ENCODE measurements at places on chromosomes 7 and 10. TPM values are rescaled to one million over a fixed set of nuclear protein-coding genes. Genes with fewer than 3 reads are reported as not detected.

MAT1A gene
- total RNA-seq, result not detected

- DNase-seq, result no peak
Observed at GRCh38 chr7:47332681-47333553, 249.0 kb downstream of the TNS3 start.

DNA sequence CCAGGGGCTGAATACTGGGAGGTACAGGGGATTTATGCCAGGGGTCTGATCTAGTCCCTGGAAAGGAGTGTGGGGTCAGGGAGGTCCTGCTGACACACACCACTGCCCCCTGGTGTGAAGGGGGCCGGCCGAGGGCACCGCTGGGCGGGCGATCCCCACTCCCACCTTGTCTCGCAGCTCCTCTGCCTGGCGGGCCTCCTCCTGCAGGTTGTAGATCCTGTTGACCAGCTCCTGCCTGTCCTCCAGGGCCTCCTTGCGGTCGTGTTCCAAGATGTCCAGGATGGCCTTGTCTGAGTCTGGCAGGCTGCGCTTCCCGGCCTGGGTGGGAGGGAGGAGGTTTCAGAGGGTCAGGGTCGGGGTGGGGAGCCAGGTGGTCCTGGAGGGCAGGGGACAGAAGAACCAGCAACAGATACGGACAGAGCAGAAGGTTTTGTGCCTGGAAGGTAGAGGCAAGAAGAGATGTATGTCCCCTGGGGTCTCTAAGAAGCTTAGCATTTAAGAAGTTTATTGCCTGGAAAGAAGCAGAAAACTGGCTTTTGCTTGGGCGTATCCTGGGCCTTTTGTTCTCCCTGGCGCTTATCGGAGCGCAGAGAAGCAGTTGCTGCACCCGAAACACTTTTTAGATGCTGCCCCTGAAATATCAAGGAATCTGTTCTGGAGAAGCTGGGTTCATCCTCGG is 94.5 kb upstream of the GNA12 start:
- DNase-seq, result no peak

DNA sequence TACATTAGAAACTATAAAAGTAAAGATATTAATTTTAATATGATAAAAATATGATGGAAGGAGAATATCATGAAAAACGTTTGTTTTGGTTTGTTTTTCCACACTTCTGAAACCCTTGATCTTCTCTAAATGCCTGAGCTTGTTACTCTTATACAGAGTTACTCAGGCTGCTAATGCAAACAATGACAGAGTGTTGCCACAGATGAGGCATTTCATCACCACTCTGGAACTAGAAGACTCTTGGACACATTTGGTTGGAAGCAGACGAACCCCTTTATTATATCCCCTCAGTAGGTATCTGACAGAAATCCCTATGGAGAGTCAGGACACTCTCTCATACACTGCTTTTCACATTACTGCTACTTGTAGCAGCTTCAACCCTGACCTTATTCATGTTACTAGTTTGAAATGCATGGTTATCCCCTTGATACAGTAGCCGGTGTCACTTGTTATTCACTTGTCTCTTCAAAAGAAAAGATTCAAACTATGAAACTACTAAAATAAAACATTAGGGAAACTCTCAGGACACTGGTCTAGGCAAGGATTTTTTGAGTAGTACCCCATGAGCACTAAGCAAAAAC is 66.9 kb downstream of the SEMA3C start:
- DNase-seq, result no peak

DNA sequence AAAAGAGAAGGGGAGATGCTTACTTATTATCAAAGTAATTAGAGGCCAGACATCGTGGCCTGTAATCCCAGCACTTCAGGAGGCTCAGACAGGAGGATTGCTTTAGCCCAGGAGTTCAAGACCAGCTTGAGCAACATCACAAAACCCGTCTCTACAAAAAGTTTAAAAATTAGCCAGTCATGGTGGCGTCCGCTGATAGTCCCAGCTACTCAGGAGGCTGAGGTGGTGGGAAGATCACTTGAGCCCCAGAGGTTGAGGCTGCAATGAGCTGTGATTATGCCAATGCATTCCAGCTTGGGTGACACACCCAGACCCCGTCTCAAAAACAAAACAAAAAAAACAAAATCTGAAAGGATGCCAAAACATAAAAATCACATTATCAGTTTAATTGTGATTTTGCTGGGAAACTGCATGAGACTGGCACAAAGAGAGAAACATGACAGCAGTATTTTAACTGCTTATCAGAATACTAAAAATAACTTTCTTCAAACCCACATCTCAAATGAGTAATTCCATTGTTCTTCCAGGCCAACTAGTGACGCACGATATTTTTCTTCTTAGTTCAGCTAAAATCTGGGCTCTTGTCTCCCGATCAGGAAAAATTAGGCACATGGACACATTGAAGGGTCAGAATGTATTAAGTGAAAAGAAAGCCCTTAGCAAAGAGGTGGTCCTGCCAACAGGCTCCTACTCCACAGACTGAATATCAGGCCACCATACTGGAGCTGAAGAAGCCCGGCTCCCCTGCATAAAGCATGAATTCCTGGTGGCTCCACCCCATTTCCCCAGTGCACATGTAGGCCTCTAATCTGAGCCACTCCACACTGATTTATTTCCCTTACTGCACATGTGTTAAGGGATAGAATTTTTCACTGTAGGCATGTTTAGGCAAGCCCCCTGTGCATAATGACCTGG is 9.6 kb upstream of the CCM2 start:
- no peak for DNase-seq

DNA sequence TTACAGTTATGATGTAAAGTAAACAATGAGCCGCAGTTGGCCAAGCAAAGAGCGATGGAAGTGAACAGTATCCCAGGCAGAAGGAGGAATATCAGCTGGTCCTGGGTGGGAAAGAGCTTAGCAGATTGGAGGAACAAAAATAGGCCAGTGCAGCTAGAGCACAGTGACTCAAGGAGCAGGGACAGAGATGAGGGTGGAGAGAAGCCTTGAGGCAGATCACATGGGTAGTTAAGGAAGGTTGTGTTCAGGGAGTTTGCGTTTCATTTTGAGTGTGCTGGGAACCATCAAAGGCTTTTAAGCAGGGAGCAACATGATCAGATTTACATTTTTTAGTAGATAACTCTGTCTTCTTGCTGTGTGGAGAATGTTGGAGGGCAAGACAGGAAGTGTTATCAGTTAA is 113.6 kb downstream of the OAT start:
- no peak for DNase-seq

- DNase-seq, result no peak
Observed at GRCh38 chr7:129835569-129835968, 117.2 kb downstream of the UBE2H start.

GIMAP8 gene
- total RNA-seq, result 17.7 TPM

DKK1 gene
- not detected for total RNA-seq

GRCh38 chr10:62831346-62831745 is 15.2 kb upstream of the EGR2 start:
- DNase-seq, result no peak

DNA sequence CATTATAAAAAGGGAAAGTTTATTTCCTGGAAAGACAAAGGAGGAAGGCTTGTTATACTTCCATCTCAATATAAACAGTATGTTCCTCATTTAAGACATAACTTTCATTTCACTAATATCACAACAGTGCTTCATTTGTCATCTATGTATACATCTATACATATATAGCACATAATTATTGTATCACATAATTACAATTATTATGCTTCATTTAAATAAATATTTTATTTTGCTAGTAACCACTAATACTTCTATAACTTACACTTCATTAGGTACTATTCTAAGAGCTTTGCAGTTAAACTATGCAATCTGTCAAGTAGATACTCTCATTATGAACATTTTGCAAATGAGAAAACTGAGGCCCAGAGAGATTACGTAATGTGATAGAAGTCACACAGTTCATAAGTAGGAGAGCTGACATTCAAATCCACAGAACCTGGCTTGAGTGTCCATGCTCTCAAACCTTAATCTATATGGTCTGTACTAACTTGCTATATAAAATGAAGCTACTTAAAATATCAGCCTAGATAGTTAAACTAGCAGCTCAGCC is 86.5 kb downstream of the PPP1R3A start:
- no peak for DNase-seq

GRCh38 chr10:93160140-93160539 is 86.4 kb downstream of the CYP26A1 start:
- no peak for DNase-seq

Measured in natural killer cell (primary cell).